ENCODE measurements at places on chromosomes 3 and 15.

- ATAC-seq = no peak
Observed at GRCh38 chr15:66800584-66801235, 98.7 kb downstream of the SMAD6 start.

- no peak for ATAC-seq
Observed at GRCh38 chr3:18372786-18373405, 52.2 kb downstream of the SATB1 start.

- ATAC-seq = no peak
Observed at GRCh38 chr3:51931756-51932155, 9.9 kb downstream of the RRP9 start.

- ATAC-seq = no peak
Observed at GRCh38 chr15:77026501-77027110, 31.7 kb downstream of the PSTPIP1 start.

GRCh38 chr3:153072382-153072781 is 89.6 kb upstream of the RAP2B start:
- ATAC-seq = no peak

GRCh38 chr3:148238421-148238821 is 459.3 kb upstream of the AGTR1 start:
- ATAC-seq = no peak

DNA sequence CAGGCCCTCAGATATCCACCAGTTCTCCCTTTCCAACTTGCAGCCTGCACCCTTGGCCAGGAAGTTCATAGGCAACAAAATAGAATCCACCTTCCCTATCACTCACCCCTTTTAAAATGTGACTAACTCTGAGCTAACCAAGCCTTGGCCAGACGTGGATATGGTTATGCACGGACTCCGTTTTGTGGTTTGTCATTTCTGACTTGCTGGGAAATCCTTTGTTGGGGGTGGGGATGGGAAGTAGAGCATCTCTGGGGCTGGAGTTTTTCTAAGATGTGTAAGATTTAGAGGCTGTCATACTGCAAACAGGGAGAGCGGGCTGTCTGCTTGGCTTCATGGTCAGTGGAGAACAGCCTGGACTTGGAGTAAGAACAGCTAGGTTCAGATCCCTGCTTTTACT is 62.6 kb downstream of the SMAD3 start:
- peak; percentile 51 for ATAC-seq

GRCh38 chr15:37940876-37941275 is 6.4 kb downstream of the TMCO5A start:
- no peak for ATAC-seq

DNA sequence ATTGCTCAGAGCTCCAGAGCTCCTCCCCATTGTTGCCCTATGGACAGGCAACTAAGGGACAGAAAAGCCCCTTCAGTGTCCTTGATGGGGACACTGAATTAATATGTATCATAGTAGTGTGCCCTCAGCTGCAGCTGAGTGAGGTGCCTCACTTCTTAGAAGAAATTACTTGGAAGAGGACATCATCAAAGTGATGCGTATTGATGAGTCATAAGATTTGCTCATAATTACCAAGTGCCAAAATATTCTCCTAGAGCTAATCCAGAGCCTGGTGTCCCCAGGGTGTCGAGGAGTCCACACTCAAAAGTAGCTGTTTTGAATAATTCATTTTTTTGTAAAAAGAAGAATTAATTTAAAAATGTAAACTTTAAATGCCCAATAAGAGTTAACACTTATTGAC is 200.7 kb upstream of the SEMA6D start:
- no peak for ATAC-seq

DNA sequence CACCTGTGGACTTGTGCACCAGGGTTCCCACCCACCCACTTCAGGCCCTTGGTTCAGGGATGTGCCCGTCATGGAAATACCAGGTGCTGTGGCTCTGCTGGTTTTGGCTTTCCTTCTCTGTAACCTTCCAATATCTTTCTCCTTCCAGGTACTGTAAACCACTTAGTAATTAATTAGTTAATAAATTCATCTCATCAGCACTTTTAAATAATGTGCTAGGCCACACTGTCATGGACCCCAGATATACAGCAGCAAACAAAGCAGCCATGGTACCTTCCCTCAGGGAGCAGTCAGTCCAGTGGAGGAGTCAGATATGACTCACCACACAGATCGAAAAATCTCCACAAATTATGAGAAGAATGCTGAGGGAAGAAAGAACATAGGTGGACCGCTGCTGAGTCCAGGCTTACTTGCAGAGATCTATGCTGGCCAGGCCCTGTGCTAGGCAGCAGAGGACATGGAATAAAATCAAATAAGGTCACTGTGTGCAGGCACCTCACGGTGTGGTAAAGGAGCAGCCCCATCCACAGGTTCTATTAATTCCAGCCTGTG is 6.8 kb upstream of the GATA2 start:
- ATAC-seq = no peak

GRCh38 chr3:52983336-52983807 is 62.5 kb downstream of the SFMBT1 start:
- ATAC-seq = peak; percentile 96

DNA sequence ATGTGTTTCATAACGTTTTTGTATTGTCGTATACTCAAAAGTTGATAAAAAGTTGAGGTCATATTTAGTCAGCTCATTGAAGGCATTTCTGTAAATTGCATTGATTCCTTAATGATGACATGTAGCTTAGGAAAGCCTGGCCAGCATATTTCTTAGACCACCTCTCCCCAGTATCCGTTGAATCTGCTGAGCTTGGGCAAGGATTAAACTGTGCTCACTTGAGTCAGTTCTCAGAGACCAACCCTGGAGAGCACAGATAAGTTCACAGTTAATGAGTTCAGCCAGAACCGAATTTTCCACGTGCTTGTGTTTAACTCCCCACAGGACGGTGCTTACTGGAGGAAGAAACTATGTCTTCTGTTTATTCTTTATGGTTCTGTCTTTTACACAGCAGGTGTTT is 132.7 kb downstream of the SLC25A26 start:
- ATAC-seq = no peak

DNA sequence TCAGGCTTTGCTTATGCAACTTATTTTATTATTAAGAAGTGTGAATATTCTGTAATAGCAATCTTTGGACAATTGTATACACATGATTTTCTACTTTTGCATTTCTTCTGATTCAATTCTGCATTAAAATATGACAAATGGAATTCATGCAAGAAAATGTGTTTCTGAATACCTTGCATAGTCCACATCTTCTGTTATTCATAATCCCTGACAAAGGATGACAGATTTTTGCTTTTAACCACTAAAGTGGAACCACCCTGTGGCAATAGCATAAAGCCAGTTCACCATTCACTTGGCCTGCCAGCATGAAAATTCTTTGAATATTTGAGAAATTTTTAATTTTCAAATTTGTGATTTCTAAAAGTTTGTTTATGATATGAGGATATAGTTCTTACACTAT is 397.0 kb downstream of the ROBO2 start:
- no peak for ATAC-seq

DNA sequence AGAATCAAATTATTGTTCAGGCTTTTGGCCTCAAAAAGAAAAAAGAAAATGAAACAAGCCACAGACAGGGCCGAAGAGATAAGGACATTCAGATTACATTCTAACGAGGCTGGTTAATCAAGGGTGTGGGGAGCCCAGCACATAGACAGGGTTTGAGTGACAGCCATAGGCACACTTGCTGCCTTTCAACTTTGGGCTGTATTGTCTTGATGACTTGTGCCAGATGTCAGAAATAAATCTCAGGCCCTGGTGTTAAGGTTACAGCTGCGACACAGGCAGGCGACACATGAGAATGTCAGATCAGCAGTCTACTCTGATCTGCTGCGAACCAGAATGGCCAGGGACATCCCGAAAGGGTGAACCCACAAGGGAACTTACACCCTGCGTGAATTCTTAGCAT is 231.2 kb upstream of the ARRDC4 start:
- ATAC-seq = no peak

DNA sequence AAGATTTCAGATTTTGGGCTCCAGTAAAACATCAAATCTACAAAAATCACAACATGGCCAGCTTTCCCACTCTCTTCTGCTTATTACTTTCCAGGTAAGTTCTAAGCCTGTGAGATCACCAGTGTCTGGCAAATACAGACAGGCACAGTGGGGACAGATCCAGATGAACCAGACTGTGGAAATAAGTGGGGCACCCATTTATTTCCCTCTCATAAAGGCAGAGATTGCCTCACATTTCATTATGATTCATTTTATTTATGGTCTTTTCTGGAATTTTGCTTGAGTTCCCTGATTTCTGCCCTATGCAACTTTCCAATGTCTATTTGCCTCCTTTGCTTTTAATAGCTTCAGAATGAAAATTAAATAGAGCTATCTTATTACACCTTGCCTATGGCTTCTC is 66.8 kb downstream of the GREM1 start:
- ATAC-seq = no peak

GRCh38 chr3:170502297-170502696 is 83.6 kb downstream of the SLC7A14 start:
- no peak for ATAC-seq

DNA sequence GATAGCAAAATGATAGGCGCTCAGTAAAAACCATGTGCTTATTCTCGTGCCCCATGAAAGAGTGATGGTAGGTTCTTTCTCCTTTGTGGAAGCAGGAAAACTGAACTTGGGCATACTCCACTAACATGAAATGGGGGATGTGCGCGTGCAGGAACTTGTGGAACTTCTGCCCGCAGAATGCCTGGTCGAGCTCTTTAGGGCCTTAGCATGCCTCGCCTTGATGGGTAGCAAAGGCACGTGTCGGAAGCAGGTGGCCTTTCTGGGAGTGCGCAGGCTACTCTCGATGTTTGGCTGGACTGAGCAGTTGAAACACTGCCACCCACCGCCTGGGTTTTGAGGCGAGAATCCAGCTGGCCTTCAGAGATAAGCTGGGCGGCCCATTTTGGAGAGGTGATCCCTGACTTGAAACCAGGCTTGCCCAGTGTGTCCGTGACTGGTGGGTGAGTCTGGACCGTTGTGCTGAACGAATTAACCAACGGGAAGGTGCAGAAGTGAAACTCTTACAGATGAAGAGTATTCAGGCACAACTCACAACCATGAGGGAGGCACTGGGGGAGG is 842 bp downstream of the PCCB start:
- ATAC-seq = peak; percentile 22

GRCh38 chr15:50880651-50881114 is 27.8 kb upstream of the AP4E1 start:
- ATAC-seq = peak; percentile 20

DNA sequence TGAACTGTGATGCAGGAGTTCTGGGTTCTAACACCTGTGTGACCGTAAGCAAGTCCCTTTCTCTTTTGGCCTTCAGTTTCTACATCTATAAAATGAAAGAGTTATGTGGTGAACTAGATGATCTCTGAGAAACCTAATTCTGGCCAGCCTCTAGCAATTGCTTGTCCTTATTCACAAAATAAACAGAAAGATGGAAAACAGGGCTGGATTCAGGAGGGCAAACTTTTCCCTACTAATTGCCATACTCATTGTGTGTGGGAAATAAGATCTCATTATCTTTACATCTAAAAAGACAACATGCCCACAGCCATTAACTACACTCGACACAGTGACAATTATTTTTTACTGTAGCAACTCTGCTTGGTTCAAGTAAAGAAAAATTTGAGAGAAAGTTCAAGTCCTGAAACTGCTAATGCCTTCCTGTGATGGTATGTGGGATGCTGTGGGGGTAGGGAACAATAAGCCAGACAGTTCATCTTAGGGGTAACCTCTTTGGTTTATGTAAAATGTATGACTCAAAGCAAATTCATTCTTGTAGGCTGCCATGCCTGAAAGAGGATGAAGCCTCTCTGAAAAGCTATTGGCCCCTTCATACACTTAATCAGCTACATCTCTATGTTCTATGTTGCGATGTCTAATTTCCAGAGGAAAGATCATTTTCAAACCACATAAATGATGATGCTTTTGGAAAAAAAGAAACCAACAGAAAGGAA is 177.6 kb upstream of the BCL6 start:
- ATAC-seq = no peak

DNA sequence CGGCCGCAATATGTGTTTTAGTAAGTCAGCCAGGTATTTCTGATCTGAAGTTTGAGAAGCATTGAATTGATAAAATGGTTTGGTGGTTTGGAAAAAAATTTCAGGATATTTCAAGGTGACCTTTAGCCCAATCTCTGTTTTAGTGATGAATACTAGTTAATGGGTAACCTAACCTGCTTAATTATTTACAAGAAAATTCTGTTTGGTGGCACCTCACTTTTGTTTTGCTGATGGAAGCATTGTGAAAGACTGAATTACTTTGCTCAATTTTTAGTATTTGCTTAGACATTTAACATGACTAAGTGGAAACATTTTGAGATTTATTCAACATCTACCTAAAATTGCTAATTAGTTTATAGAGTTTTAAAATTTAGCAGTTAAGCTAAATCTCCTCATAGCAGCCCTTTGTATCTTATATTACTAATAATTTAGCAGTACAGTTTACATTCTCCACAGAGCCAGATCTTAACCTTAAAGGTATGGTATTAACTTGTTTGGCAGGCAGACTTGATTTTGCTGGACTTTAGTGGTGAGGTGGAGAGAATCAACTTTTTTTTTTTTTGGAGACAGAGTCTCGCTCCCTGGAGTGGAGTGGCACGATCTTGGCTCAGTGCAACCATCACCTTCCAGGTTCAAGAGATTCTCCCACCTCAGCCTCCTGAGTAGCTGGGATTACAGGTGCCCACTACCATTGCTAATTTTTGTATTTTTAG is 35.4 kb downstream of the GRAMD1C start:
- no peak for ATAC-seq

- no peak for ATAC-seq
Observed at GRCh38 chr15:28919201-28919635, 33.4 kb downstream of the APBA2 start.

- ATAC-seq = no peak
Observed at GRCh38 chr3:196544491-196544992, 23.8 kb downstream of the WDR53 start.

- ATAC-seq = peak; percentile 60
Observed at GRCh38 chr3:44862226-44862637, 520 bp downstream of the TMEM42 start.

DNA sequence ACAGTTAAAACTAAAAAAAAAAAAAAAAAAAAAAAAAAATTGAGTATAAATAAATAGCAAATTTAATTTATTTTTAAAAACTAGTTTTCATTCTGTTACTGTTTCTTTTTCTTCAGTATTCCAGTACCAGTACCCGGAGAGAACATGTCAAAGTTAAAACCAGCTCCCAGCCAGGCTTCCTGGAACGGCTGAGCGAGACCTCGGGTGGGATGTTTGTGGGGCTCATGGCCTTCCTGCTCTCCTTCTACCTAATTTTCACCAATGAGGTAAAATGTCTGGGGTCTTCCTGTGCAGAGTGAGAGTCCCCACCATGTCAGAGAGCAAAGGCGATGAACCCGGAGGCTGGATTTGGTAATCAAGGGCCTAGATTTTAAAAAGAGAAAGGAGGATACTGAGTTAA is 4.4 kb downstream of the TMEM43 start:
- no peak for ATAC-seq
